ENCODE measurements at places on chromosomes 6 and 20.

DNA sequence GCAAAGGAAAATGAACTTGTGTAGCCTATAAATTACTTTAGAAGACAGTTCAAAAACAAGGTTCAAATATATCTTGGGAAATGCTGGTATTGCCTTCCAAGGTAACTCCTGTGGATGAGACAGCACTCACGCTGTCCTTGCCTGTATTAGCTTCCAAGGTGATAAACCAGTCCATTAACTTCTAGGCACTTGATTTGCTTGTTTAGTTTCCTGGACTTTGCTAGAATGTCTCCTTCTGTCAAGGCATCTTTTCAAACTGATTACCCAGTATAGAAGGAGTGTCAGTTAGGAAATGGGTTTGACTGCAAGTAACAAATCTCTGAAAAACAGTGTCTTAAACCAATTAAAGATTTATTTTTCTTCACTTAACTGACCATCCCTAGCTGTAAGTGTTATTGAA is 103.4 kb upstream of the SLC22A23 start:
- DNase-seq = no peak

DNA sequence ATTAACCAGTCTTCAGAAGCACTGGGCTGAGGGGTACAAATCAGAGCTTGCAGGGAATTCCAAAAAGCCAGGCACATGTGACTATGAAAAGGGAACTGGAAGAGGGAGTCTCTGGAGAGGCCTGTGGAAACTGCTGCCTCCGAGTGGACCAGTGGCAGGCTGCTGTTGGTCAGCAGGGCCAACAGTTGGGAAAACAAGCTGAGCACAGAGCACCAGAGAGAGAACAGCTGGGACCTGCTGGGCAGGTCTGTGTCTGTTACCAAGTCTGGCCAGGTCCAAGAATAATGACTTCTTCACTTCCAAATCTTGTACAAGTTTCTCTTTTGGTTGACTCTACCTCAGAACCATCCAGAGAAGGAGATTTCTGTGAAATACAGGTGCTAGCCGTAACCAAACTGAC is 81.4 kb downstream of the LIN28B start:
- no peak for DNase-seq

DNA sequence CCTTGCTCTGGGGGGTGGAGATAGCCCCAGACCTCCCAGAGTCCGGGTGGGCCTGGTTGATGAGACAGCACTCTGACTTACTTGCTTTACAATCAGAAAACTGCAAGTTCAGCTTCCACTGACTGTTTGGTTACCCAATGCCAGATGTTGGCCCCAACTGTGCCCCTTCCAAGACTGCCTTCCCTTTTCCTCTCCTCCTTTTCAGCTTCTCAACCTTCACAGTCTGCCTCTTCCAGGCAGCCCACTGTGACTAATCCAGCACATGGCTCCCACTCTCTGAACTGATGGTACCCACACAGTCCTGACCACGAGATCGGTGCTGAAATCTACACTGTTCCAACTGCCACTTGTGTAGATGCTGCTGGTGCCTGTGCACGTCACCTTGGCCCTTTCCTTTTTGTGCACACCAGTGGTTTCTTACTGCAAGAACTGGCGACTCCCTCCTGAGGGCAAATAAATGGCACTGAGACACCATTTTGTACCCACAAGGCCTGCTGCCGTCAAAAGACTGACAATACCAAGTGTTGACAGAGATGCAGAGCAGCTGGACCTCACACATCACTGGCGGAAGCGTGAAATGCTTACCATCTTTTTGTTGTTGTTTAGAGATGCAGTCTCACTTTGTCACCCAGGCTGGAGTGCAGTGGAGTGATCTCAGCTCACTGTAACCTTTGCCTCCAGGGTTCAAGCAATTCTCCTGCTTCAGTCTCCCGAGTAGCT is 1.8 kb upstream of the ARFGAP1 start:
- no peak for DNase-seq

DNA sequence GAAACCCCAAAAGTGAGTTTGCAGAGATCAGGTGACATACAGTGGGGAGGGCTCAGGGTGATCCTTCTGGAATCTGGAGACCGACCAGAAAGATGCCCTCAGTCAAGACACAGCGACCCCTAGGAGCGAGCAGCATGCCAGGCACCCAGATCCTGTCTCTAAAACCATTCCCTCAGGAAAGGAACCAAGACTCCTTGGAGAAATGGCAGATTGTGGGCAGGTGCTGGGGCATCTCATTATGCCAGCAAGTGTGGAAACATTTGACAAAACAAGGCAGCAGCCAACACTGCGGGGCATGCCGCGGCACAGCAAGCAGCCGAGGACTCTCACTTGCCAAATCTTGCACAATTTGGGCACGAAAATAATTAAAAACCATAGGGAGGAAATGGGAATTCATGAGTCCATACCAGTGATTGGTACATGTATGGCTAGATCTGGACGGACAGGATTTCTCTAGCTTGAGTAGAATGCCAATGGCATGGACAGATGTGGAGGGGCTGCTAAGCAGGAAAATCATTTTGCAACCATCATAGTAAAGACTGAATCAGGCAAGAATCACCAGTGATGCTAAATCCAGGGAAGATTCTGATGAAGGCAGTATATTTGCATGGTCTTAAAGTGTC is 76.9 kb downstream of the GINS1 start:
- DNase-seq = no peak

- DNase-seq = no peak
Measured at GRCh38 chr20:57908704-57909630, 199.2 kb upstream of the PMEPA1 start.

All from HFF-Myc (cell line).